Activated T-cell treated with anti-CD3 and anti-CD28 coated beads, Interleukin-2, amount 50 U/mL, for 4 hours (primary cell): ENCODE measurements at places on chromosomes 16 and 17. TPM values are rescaled to one million over a fixed set of nuclear protein-coding genes. Genes with fewer than 3 reads are reported as not detected.
A peak's percentile ranks its signal among the peaks of the same experiment; 100 is the strongest.

- no peak for DNase-seq
Observed at GRCh38 chr16:53809088-53809932, 105.4 kb downstream of the FTO start.

DNA sequence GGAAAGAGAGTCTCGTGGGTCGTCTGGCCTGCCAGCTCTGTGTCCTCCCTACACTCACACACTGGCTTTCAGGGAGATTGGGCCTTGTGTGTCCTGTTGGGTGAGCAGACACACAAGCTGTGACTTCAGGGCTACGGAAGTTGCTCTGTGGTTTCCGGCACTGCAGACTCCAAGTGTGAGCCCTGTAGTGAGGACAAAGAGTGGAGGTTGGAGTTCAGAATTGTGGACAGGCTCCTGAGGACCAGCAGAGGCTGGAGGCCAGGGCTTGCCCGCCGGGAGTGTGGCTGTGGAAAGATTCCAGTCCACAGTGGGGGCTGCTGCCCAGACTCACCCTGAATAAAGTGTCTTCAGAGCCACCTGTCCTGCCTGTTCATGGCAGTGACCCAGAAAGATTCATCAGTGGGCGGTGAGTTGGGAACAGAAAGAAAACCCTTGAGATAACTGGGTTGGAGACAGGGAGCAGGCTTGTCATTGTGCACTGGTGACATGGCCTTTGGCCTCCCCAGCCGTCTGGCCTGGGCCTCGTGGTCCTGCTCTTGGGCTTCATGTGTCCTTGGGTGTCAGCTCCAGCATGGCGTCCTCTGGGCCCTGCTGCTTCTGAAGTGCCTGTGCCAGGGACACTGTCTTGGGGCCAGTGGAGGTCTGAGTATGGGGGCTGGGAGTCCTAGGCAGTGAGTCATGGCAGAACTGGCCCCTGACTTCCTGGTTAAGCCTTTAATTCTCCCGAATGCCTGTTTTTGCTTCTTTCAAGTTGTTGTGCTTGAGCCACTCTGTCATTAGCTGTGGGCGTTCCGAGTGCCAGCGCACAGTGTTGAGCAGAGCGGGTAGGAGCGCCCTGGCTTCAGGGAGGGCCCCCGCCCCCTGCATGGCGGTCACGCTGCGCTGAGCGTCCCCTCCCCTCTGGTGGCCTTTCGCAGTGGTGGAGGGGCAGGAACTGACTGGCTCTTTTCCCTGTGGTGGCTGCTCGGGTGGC, 19.9 kb upstream of the ZNF750 start:
- DNase-seq, result peak; percentile 48

DNA sequence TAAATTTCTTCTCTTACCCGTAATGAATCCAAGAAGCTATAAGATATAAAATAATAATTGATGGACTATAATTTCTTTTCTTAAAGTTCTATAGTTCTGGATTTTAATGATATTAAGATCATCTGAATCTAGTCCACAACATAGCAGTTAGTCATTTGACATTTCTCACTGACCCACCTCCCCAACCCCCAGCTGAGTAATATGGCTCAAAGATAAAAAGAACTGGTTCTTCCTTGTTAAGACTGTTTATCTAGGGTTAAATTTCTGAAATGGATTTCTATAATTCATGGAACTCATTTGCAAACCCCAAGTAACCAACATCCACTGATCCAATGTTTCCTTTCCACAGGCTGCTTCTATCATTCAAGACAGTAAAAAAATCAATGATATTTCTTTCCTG, 133.9 kb upstream of the SOX9 start:
- DNase-seq, result no peak

- DNase-seq, result no peak
Observed at GRCh38 chr16:50664270-50664669, 16.8 kb downstream of the SNX20 start.

DNA sequence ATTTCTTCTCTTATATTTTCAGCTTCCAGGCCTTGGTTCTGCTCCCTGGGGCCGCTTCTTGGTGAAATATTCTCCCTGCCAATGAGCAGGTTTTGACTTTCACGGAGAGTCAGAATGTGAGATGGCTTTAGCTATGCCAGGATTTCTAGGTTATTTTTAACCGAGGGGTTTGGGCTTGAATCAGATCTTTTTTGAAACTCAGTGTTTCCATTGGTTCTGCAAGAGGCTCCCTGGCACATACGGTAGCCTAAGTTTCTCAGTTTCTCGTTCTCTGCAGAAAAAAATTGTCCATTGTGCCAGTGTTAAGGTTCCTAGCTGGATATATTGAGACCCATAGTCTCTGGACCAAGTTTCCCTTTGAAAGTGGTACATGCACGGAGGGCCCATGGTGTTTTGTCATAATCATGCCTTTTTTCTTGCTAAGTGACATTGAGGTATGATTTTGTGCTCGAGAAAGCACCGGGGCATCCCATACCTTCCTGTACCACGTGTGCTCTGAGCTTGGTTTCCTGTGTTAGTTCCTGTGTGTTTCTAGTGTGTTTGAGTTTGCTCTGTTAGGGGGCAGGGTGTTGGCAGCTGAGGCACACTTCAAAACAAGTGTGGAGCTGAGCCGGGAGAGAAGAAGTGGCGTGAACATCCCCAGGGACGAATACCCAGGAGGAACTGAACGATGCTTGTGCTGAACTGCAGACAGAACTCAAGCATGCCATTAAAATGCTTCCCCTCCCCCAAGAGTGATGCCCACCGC, 127.2 kb downstream of the HS3ST3B1 start:
- DNase-seq, result peak; percentile 25

- peak; percentile 74 for DNase-seq
Observed at GRCh38 chr16:58733671-58734458, at the start of gene GOT2. TSS of gene GOT2 (minus strand) at chr16:58734316. CDS start at chr16:58734228, 88 bp downstream.

DNA sequence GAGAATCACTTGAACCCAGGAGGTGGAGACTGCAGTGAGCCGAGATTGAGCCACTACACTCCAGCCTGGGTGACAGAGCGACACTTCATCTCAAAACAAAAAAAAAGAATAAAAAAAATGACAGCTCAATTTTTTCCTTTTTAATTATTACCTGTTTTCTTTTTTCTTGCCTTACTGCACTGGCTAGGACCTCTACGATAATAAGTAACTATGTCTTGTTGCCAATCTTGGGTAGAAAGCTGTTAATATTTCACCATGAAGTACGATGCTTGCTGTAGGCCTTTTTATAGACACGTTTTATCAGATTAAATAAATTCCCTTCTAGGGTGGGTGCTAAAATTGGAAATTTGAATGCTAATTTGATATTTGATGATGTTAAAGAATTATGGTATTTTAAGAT, 82.8 kb downstream of the GLG1 start:
- DNase-seq, result no peak

DNA sequence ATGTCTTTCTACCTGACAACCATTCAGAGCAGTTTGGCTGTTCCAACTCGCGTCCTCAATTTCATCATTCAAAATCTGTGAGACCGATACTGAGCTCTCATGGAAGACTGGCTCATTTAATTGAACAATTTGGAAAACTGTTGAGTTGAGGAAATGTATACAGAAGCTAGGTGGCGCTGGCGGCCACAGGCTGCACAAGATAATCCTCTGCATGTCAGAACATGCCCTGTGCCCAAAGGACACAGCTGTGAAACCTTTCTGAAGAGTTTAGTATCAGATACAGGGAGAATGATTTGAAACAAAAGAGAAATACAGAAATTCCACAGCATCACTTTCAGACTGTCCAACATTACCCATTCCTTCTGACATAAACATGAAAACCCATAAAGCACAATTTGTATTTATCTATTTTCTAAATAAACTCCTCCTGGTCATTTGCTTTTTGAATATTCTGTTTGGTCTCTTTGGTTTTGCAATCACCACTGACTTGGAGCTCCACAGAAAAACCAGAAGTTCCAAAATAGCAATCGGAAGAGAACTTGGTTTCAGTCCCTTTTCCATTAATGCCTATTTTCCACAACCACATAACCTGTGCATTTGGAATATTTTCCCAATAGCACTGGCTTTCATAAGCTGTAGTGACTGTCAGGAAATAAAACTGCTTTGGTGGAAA, 192.8 kb downstream of the MAP2K6 start:
- DNase-seq, result no peak

DNA sequence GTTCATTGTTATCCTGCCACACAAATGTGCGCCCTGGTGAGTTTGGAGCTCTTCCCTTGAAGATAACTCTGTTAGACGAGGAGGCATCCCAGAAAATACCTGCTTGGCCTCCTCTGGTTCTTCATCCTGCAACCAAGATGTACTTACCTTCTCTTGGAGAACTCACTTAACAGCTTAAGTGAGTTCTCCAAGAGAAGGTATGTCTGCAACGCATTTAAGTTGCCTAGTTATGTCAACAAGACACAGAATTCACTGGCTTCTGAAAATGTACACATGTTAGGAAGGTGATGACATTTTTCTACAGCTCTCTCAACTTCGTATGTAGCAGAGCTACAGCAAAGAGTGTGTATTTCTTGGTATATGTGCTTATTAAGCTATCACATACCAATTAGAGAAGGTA, 78.6 kb upstream of the NOG start:
- DNase-seq, result no peak

GRCh38 chr16:48350736-48351135, 34.5 kb downstream of the SIAH1 start:
- no peak for DNase-seq

GRCh38 chr17:3792481-3792880, 8.5 kb downstream of the ITGAE start:
- DNase-seq, result no peak

Gene NXN
- 0.18 TPM for total RNA-seq

Gene MRPL45
- total RNA-seq, result 56.5 TPM

Gene PAFAH1B1
- 122 TPM for total RNA-seq
